ENCODE measurements at places on chromosomes 5 and 9.

DNA sequence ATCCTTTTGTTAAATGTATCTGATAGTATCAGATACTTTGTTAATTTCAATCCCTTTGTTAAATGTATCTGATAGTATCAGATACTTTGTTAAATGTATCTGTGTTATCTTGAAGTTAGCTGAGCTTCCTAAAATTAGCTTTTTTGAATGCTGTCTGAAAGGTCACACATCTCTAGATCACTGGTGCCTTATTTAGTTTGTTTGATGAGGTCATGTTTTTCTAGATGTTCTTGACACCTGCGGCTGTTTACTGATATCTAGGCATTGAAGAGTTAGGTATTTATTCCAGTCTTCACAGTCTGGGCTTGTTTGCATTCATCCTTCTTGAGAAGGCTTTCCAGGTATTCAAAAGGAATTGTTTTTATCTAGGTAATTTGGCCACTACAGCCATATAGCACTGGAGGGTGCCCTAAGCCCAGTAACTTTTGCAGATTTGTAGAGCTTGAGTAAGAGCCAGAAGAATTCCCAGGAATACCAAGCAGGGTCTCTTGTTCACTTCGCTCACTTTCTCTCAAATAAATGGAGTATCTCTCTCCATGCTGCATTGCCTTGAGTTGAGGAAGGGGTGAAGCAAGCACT lies 435.4 kb upstream of the GRAMD2B start:
- no peak for DNase-seq

DNA sequence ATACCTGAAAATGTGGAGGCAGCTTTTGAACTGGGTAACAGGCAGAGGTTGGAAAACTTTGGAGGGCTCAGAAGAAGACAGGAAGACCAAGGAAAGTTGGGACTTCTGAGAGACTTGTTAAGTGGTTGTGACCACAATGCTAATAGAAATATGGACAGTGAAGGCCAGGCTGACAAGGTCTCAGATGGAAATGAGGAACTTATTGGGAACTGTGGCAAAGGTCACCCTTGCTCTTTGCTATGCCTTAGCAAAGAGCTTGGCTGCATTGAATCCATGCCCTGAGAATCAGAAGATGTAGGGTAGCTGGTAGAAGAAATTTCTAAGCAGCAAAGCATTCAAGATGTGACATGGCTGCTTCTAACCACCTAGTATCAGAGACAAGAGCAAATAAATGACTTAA lies 244.4 kb upstream of the ADRA1B start:
- DNase-seq = no peak

DNA sequence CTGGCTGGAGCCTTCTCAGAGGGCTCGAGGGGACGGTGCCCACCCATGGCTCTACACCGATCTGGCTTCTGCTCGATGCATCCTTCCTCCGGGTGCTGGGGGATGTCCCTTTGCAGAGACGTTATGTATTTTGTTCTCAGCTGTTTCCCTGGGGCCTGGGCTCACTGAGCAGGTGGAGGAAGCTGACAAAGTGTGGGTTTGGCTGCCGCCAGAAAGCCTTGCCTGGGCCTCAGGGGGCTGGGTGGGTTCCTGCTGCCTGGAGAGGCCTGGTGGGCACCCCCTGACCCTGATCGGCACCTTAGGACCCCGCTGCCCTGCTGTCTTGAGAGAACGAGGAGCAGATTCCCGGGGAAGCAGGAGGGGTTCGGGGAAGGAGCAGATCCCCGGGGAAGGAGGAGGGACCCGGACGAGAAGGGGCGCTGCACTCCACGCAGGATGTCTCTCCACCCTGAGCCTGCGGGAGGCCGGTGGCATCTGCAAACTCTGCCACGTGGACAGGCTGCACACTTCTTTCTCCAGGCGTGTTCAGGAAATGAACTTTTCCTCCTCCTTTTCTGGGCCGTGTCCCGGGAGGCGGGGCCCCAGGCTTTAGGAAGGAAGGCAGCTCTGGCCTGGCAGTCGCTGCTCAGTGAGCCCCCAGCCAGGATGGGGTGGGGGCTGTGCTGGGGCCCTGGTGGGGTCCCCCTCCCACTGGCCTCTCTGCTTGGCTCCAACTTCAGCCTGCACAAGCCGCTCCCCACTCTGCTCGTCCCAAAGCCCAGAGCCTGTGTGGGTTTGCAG lies 148.9 kb downstream of the RXRA start:
- peak; percentile 80 for DNase-seq

DNA sequence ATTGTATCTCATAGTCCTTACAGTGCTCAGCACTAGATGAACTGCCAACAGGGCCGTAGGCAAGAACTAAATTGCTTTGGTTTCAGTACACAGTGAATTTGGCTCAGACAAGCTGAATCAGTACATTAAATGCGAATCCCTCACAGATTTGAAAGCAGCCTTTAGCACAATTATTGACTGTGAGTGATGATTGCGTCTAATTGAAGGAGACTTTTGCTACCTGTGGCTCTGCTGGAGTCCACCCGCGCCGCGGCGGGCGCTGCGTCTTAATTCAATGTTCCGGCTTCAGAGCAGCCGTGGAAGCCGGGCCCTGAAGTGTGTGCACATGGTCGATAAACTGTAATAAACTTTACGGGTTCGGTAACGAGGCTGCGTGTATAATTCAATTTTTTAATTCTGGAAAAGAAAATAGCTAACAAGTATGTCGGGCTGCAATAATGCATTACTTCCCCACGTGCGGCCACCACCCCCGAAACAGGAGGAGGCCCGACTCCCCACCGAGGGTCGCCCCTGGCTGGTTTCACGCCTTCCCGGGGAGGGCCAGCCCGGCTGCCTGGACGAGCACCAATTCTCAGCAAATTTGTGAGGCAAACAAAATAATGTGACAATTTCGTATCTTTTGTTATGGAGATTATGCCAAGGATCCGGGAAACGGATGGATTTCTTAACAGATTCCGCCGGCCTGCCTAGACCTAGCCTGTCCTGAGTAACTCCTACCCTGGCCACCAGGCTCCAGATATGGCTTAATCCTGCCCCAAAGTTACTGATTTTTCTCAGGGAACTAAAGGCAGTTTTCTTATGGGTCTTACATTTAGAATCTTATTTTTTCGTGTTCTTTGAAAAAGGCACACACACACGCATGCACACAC lies 269.4 kb upstream of the IRX1 start:
- DNase-seq = peak; percentile 5

GRCh38 chr9:118809160-118809625 lies 560.0 kb downstream of the BRINP1 start:
- DNase-seq = no peak

GRCh38 chr9:73180403-73180802 lies 28.7 kb downstream of the ANXA1 start:
- DNase-seq = peak; percentile 70

DNA sequence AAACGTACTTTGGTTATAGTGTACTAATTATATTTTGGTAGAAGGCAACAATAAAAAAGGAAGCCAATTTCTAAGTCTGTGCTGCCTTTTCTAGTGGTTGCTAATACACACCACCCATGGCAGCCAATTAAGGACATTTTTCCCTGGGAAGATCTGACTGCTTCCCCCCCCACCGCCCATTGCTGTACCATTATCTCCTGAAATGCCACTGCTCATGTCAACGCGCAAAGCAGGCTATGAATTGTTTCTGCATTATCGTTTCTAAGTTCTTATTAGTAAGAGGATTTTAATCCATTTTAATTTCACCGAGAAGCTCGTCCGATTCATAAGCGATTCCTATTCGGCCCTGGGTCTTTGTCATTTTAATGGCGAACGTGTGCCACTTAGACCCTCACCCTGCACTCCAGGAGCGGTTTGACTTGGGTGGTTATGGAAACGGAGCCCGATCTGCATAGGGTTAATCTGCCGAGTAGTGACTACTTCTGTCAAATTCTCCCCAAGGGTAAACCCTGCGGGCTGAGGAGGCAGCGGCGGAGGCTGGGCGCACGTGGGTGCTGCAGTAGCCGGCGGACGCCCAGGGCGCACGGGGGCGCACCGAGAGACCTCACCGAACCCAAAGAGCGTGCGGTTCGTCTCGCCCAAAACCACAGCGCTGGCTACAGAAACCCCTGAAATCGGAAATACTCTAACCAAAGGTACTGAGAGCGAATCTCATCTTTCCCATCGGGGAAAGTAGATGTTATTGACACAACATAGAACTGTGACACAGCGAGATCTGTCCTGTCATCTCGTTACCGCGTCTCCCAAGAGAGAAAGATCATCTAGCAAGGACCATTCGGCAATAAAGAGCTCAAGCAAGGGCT lies 55.8 kb upstream of the SHC3 start:
- peak; percentile 19 for DNase-seq

DNA sequence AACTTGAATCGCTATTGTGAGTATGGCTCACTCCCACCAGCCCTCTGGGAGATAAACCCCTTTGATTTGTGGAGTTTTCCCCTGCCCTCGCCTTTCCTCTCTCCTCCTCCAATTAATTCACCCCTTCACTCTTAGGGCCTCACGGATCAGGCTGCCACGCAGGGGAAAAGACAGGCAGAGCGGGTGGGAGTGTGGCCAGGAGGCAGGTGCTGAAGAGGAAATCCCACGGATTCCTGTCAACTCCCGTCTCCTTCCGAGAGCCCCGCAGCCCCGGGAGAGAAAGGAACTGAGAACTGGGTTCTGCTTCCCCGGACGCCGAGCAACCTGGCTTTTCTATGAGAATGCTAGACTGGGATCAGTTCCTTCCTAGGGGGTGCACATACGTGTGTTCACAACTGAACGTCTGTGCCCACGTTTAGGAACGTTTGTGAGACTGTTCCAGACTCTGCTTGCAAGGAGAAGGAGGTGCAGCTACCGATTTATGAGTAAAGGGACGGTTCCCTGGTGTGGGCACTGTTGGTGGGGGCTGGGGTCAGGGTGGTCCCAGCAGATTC lies 314.5 kb upstream of the TLE4 start:
- DNase-seq = no peak

- peak; percentile 71 for DNase-seq
Measured at GRCh38 chr5:135185481-135186065, 151.5 kb upstream of the PITX1 start.

GRCh38 chr5:160959804-160960203 lies 107.8 kb upstream of the ATP10B start:
- DNase-seq = no peak

- DNase-seq = no peak
Measured at GRCh38 chr9:2385746-2386145, 235.8 kb upstream of the VLDLR start.

GRCh38 chr5:42624912-42625311 lies 131.7 kb upstream of the CCDC152 start:
- DNase-seq = no peak

DNA sequence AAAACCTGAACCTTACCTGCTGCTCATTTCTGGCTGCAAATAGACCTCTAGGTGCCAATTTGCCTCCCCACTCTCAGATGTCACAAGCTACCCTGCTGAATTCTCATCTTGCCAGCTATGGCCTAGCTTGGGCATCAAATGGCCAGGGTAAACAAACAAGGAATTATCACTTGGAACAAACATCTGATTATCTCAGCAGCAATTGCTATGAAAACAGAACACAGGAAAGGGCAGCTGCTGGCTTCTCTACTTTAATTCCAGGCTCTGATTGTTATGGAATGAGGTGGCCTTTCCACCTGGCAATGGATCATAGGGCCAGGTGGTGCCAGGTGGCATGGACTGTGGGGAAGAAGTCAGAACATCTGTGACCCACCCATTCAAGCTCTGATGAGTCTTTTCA lies 505.1 kb downstream of the TLR4 start:
- no peak for DNase-seq

DNA sequence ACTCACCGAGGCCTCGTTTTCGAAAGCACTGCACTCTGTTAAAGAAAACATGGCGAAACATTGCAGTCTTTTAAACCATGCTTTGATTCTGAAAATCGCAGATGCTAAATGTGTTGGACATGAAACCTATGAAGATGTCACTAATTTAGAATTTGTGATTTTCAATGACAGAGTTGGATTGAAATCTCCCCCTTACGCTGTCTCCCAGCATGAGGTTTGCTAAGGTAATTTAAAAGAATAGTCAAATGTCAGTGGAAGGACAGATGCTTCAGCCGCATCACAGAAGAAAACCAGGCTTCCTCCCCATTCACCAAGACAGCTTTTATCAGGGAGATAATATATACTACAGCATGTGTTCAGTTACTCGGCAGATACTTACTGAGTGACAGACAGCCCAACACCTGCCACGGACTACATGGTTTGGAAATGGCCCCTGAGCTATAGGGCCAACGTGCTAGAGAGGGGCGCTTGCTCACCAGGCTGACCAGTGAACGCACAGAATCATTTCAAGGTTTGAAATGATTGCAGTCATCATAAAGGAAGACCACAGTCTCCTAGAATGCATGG lies 136.9 kb downstream of the ADAMTS16 start:
- no peak for DNase-seq

- DNase-seq = no peak
Measured at GRCh38 chr5:128673411-128673957, 135.4 kb upstream of the FBN2 start.

DNA sequence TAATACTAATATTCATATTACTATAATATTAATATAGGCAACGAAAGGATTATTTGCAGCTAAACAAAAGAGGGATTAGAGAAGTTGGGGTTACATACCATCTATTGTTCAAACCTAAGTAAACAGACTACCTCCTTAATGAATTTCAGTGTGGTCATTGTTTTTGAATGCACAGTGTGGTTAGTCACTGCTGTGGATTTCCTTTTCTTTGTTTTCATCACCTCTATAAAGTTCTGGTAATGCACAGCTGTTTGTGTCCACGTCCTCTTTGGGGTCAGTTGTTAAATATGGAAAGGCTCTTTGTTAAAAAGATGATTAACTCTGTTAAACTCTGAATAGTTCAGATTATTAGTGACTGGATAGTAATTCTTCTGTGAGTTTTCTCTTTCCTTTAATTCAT lies 233.6 kb downstream of the MAST4 start:
- DNase-seq = peak; percentile 59

DNA sequence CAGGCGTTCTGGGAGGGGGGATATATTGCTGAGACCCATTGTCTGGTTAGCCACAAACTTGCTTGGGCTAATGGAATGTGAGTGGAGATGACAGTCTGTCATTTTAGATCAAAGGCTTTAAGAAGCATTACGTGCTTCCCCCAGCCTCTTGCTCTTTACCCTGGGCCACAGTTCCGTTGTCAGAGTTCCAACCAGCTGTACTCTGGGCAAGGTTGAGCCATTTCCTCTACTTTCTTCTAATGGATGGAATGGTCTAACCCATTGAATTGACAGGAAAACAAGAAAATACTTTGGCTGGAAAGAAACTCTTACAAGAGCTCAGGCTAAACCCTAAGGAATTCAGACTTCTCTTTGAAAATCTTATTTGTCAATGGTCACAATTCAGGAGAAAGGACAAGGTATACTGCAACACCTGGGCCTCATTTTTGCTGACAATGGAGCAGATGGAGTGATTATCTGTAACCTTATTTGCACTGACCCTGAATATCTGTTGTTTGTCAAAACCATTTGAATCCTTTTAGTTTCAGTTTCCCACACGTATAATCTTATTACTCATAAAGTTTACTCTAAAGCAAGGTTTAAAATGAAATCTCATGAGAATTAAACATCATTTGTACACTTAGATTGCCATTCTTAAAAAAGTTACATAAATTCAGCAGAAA lies 231.4 kb downstream of the PDE4D start:
- DNase-seq = peak; percentile 53

DNA sequence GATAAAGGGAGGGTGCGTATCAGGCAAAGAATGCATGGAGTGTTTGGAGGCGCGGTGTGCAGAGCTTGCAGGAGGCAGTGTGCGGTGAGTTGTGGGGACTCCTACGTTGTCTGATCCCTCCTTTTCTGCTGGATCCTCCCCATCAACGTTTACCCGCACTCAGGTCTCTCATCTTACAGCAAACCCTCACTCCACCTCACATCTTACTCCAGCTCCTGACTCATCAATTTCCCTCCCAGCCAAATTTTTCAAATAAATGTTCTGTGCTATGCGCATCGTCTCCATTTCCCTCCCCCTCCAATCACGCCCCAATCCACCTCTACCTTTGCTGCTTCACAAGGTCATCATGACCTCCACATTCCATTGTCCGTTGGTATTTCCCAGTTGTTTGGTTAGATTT lies 138.9 kb upstream of the KLF4 start:
- DNase-seq = no peak
